ENCODE measurements at places on chromosomes 2 and 18.

DNA sequence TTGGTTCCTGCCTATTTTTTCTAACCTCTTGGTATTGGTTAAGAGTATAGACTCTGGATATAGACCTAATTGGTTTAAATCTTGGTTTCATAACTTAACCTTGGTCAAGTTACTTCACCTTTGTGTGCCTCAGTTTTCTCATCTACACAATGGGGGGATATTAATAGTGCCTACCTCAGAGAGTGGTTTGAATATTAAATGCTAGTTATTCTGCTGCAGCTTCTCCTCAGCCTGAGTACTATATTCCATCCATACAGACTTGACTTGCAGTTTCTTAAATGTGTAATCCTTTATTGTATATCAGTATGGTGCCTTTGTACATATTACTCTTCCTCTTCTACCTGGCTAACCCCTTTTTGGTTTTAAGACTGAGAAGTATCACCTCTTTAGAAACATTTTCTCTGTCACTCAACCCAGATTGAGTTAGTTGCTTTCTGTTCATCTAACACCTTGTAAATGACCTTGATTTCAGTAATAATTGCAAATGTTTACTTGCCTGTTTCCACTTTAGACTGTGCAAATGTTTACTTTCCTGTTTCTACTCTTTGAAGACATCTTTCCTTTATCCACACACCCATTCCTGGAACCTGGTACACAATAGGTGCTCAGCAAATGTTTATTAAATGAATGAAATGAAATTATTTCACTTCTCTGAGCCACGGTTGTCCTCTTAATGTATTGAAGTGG, 6.6 kb downstream of the ACVR2A start:
- no peak for DNase-seq

DNA sequence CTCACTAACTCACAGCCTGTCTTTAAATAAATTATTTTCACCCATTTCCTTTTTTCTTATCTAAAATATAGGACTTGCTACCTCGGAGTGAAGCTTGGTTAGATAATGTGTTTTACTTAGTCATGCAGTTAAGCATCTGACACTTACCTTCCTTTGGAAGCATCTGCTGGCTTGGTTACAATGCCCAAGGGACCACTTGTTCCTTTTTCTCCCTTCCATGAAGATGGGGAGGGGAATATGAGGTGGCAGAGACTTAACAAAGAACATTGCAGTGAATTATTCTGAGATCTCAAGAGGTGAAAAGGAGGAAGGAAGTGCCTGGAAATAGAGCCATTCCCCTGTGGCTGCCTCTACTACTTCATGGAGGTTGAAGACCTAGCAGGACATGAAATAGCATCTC, 145.4 kb upstream of the FOSL2 start:
- DNase-seq: no peak

- DNase-seq: no peak
These were observed 256.0 kb downstream of the BCL11A start for GRCh38 chr2:60297296-60298005.

GRCh38 chr2:22890132-22890531, 494.8 kb upstream of the KLHL29 start:
- DNase-seq: no peak

GRCh38 chr2:170878505-170878904, 50.5 kb upstream of the GORASP2 start:
- DNase-seq: peak; percentile 16

DNA sequence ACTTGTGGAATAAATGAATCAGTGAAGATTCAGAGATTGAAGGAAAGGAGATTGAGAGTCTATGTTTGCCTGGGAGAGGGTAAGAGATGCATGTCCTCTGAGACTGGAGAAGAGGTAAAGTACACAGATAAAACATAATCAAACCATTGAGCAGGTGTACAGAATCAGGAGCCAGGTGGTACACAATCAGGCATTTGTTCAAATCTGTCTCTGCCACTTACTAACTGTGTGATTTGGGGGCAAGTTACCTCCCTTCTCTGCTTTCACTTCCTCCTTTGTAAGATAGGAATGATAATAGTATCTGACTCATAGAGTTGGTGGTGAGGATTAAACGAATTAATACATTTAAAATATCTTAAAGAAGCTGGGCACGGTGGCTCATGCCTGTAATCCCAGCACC, 94.0 kb downstream of the CDK15 start:
- DNase-seq: no peak

Data from GM19239 (cell line).